Stimulated activated CD4-positive, alpha-beta T cell treated with anti-CD3 and anti-CD28 coated beads, Interleukin-1b, Interleukin-23, amount 100 ng/mL, for 24 hours (primary cell): ENCODE measurements at places on chromosomes 11 and 22.
A peak's percentile ranks its signal among the peaks of the same experiment; 100 is the strongest.

- DNase-seq, result no peak
Observed at GRCh38 chr11:10663990-10664389, 29.6 kb downstream of the IRAG1 start.

DNA sequence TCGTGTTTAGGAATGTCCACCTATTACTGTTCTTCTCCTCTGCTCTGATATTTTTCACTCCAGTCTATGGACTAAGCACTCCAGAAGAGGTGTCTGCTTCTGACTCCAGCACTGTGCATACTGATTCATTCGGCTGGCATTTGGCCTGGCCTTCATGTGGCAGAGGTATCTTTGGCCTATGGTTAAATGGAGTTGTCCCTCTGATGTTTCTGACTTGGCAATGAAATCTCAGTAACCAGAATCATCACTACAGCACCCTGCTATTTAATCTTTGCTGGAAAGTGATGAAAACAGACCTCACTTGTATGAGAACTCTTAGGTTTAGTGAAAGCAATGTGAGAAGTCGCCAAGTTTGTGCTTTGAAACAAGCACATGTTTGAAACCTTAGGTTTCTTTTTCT, 155.2 kb downstream of the MAML2 start:
- DNase-seq, result no peak

DNA sequence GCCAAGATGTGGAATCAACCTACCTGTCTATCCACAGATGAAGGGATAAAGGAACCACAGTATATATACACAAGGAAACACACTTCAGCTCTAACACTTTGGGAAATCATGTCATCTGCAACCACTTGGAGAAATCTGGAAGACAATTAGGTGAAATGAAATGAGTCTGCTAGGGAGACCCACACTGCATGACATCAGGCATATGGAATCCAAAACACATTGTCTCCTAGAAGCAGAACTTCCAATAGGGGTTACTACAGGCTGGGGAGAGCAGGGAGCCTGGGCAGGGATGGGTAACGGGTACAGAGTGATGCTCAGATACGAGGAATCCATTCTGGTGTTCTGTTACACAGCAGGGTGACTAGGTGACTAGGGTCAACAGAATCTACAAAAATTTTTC, 18.3 kb downstream of the RGL4 start:
- no peak for DNase-seq

DNA sequence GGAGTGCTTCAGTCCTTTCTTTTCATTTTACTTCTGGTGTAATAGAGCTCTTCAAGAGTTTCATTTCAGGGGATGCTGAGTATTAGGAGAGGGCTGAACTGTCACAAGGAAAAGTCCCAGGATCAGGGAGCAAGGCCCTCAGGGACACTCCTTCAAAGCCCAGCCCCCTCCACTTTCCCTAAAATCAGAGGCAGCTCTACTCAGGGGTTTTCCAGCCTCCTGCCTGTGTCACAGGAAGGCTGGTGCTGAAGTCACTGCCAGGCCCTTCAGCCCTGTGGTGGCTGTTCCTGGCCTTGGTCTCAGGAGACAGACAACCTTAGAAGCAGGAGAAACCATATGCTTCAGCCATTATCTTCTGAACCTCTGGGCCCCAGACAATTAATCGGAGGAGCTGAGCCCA, 36.4 kb upstream of the KIRREL3 start:
- DNase-seq, result no peak

- no peak for DNase-seq
Observed at GRCh38 chr11:100821198-100821597, 134.1 kb downstream of the ARHGAP42 start.

GRCh38 chr11:61695917-61696316, 15.7 kb downstream of the DAGLA start:
- peak; percentile 63 for DNase-seq

GRCh38 chr22:44918166-44918924, 91.5 kb downstream of the PHF21B start:
- no peak for DNase-seq
